ENCODE measurements at places on chromosomes 12 and 14.

DNA sequence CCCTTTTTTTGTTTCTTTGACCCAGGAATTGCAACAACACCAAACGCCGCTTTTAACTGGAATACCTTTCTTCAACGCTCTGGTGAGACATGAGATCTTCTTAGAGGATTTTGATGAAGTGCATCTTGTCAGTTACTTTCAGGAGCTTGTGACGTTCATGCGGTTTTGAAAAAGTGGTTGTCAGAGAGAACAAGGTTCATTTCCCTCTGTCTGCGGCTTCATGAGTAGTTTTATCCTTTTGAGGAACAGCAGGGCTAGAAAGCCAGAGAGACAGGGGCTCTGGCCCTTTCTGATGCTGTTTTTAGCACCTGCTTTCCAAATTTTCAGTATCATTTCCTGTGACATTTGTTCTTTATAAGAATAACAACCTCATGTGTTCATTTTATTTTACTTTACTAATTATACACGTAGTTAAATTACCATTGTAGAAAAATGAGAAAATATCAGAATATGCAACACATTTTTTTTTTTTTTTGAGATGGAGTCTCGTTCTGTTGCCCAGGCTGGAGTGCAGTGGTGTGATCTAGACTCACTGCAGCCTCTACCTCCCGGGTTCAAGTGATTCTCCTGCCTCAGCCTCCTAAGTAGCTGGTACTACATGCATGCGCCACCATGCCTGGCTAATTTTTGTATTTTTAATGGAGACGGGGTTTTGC lies 61.8 kb downstream of the GLT1D1 start:
- DNase-seq = no peak

GRCh38 chr12:80086025-80086424 lies 13.3 kb upstream of the OTOGL start:
- no peak for DNase-seq

- no peak for DNase-seq
These were observed 177.0 kb upstream of the G2E3 start for GRCh38 chr14:30381861-30382480.

DNA sequence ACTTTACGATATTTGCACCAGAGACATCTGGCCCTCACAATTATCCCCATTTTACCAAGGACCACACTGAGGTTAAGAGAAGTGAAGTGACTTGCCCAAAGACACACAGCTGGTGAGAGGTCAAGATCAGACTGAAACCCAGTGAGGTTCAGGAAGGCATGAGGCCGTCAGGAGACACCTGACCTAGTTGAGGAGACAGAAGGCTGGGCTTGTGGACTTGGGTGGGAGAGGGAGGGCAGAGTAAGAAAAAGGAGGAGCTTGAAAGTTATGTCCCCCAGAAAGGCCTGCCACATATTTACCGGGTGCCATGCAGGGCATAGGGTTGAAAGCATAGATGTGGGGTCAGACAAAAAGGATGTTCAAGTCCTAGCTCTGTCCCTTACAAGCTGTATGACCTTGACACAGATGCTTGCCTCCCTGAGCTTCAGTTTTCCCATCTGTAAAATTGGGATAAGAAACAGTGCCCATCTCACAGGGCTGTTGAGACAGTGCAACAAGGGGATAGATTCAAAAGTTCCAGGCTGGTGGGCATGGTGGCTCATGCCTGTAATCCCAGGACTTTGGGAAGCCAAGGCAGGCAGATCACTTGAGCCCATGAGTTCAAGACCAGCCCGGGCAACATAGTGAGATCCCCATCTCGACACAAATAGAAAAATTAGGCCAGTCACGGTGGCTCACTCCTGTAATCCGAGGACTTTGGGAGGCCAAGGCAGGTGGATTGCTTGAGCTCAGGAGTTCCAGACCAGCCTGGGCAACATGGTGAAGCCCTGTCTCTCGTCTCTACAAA lies 6.4 kb downstream of the SELPLG start:
- DNase-seq = no peak
